ENCODE measurements at places on chromosomes 16 and 17. TPM values are rescaled to one million over a fixed set of nuclear protein-coding genes. Genes with fewer than 3 reads are reported as not detected.

Gene AATK
- 13.8 TPM for total RNA-seq

Gene ITPRIPL2
- 9.7 TPM for total RNA-seq

Gene WNT9B
- not detected for total RNA-seq

Gene HP
- not detected for total RNA-seq

Gene ZPBP2
- not detected for total RNA-seq

Gene ZNF19
- total RNA-seq, result 7.0 TPM

Gene DNAH9
- 0.42 TPM for total RNA-seq

Gene HOXB5
- total RNA-seq, result not detected

Gene PRSS8
- total RNA-seq, result 11.6 TPM

Gene KRT31
- total RNA-seq, result not detected

Gene SEZ6L2
- 13.9 TPM for total RNA-seq

Gene RABEP1
- total RNA-seq, result 37.5 TPM

Gene CLEC3A
- total RNA-seq, result not detected

Gene CLEC16A
- total RNA-seq, result 26.8 TPM

Gene SCGB1C2
- total RNA-seq, result not detected

Gene PRAC1
- total RNA-seq, result not detected

Gene CHCT1
- total RNA-seq, result not detected

Measured in cardiac muscle cell (in vitro differentiated cells and primary cell).